Left hindlimb (tissue), 1 donor: ENCODE measurements at places on chromosomes 13 and 19.

- DNase-seq: no peak
Measured at GRCh38 chr13:91948736-91949135, 550.3 kb downstream of the GPC5 start.

- no peak for DNase-seq
Measured at GRCh38 chr13:22126433-22127021, 455.7 kb downstream of the FGF9 start.

- DNase-seq: no peak
Measured at GRCh38 chr13:80334597-80335260, 6.2 kb downstream of the SPRY2 start.

GRCh38 chr13:34867590-34867989 is 74.5 kb upstream of the NBEA start:
- no peak for DNase-seq

- no peak for DNase-seq
Measured at GRCh38 chr13:62510906-62511655, 1095.4 kb upstream of the PCDH20 start.

DNA sequence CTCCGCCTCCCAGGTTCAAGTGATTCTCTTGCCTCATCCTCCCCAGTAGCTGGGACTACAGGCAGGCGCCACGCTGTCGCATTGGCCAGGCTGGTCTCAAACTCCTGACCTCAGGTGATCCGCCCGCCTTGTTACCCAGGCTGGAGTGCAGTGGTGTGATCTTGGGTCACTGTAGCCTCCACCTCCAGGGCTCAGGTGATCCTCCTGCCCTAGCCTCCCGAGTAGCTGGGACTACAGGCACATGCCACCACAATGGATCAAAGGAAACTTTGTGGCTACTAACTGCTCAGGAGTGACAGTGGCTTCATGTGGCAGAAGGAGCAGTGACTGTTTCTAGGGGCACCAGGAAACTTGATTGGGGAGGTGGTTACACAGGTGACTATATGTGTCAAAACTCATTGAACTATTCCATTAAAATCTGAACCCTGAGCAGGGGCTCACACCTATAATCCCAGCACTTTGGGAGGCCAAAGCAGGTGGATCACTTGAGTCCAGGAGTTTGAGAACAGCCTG is 3.8 kb upstream of the LGALS7B start:
- DNase-seq: no peak

- no peak for DNase-seq
Measured at GRCh38 chr13:57877601-57878000, 246.1 kb downstream of the PCDH17 start.

- peak; percentile 4 for DNase-seq
Measured at GRCh38 chr19:49152119-49152550, 3.1 kb downstream of the HRC start.

DNA sequence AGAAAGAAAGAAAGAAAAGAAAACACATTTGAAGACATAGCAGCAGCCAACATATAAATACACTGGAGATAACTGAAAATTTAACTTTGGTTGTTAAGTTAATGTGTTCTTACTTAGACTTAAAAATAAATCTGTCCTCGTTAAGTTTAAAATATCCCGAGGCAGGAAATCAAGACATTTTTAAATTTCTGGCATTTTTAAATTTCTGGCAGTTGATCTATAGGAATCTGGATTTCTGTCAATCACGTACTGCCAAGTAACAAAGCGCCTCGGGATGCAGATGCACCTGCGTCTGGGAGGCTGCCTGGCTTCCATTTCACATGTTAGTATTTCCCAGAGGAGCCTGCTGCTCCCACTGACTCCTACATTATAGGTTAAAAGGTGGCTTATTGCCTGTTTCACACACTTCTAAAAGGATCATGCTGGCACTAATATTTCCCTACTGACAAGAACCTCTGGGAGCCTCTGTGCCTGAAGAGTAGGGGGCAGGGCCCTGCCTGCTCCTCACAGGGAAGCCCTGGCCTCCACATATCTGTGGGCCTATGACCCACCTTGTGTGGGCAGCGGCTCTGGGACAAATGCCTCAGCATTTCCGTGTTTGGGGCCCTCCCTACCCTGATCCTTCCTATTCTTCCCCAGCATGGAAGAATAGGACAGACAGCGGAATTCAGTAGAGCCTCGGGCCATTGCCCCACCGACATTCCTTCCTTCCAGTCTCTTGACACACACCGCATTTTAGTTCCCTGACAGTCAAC is 62.8 kb upstream of the ATP12A start:
- no peak for DNase-seq

DNA sequence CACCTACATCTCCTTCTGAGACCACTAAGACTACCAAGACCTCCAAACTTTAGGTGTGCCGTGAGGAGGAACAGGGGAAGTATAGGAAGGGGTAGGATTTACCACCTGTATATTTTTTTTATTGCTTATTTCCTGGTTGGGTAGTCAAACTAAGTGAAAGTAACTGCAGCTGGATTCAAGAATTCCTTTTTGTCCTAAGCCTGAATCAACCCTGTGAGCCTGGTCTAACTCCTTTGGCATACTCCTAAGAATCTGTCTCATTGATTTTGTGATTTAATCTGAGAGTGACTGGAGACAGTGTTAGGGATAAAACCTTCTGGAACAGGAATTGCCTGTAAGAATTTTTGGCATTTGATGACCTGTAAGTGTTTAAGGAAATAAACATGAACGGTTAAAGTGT is 523.5 kb upstream of the MIR17HG start:
- no peak for DNase-seq

DNA sequence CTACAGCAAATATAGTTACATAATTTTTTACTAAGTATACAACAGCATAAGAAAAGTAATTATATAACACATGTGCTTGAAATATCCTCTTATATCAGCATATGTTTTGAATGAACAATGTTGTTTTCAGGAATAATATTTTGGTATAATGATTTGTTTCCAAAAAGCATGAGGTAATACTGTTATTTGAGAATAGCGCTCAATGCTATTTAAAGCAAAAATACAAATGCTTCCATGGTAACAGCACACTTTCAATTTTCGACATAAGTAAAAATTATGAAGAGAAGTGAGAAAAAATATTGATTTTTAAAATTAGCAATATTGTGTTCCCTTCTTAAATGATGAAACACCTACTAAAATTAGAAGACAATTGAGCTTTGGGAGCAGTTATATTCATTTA is 715.9 kb upstream of the ATXN8OS start:
- no peak for DNase-seq

GRCh38 chr19:10899151-10899653 is 27.8 kb downstream of the CARM1 start:
- DNase-seq: no peak

GRCh38 chr13:97262058-97262457 is 39.9 kb downstream of the MBNL2 start:
- no peak for DNase-seq

DNA sequence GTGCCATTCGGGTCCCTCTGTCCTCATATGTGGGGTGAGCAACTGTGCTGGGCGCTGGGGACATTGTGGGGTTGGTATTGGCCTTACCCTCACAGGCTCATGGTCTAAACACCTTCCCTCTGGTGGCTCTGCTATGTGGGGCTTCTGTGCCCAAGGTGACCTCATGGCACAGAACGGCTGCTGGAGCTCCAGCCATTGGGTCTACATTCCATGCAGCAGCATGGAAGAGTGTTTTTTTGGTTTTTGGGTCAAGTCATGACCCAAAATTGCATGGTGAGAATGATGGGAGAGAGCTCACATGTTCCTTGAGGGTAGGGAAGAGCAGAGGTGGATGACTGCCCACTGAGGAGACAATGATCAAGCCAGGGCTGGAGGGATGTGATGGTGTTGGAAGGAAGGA is 17.2 kb downstream of the PGLS start:
- no peak for DNase-seq

DNA sequence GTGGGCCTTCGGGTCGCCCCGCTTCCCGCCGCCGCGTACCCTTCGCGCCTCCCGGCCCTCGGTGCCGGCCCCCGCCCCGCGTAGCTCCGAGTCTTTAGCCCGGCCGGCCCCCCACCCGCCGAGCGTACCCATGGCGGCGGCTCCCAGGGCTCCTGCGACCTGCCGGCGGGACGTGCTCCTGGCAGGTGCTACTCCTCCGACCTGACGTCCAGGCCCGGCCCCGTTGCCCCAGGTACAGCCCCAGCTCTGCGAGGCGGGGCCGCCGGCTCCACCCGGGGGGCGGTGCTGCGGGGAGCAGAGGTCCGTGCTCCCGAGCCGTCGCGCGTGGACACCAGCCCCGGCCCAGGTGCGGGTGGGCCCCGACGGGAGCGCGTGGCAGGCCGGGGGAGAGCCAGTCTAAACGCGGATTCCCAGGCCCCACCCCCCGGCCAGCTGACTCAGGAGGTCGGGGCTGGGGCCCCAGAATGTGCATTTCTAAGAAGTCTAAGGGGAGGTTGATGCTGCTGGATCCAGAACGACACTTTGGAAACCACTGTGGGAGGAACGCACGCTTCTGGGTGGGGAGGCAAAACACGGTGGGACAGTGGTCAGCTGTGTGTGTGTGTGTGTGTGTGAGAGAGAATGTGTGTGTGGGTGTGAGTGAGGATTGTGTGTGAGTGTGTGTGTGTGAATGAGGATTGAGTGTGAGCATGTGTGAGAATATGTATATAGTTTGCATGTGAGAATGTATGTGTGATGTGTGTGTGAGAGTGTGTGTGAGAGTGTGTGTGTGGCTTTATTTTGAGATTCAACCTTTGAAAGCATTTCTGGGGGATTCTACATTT is at the start of gene SLC15A1:
Gene SLC15A1, minus strand, starts transcription at position 206 of the 824 bp plus-strand sequence. Its CDS starts 74 bp downstream, at position 132.
- no peak for DNase-seq

- DNase-seq: no peak
Measured at GRCh38 chr19:39469567-39469966, 11.1 kb upstream of the TIMM50 start.

GRCh38 chr13:44004878-44005277 is 125.2 kb downstream of the LACC1 start:
- DNase-seq: no peak

DNA sequence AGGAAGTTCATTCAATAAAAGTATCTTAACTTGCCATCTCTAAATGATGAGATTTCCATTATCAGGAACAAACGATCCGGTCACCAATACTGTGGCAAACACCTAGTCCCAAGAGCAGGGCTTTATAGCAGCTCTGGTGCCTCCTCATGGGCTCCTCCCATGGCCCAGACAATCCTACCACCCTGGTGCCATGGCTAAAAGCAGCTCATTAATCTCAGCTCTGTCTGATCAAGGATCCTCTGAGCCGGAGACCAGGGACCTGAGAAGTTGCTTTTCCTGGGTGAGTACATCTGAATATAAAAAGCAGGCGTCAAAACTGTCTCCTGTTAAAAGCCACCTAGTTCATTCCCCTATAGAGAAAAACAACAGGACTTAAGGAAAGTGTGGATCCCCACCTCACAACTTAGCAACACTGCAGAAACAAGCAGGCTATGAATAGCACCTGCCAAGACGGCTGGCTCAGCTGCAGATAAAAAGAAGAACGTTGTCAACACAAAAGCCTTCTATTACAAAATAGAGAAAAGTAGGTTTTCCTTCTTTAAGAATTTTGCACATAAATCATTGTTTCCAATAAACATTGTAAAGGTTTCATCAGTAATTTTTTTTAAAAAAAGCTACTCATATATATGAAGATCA is 30.3 kb downstream of the TSHZ3 start:
- peak; percentile 7 for DNase-seq
